Stimulated activated CD8-positive, alpha-beta memory T cell treated with anti-CD3 and anti-CD28 coated beads, Interleukin-4, amount 100 ng/mL, for 24 hours (primary cell): ENCODE measurements at places on chromosomes 16 and 17.

DNA sequence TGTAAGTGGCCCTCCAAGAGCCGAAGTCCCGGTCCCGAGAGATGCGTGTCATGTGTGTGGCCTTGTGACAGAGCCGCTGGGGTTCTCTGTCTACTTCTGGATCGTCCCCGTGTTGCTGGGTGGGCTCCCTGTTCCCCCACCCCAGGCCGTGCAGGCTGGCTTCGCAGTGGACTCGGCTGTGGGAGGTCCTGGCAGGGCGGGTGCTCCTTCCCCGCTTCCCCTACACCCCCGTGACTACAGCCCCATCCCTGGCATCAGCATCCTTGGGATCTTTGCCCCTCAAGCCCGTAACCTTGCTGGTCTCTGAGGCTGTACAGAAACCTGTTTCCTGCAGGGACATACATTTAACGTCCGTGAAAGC, 136.3 kb downstream of the BANP start:
- no peak for DNase-seq

DNA sequence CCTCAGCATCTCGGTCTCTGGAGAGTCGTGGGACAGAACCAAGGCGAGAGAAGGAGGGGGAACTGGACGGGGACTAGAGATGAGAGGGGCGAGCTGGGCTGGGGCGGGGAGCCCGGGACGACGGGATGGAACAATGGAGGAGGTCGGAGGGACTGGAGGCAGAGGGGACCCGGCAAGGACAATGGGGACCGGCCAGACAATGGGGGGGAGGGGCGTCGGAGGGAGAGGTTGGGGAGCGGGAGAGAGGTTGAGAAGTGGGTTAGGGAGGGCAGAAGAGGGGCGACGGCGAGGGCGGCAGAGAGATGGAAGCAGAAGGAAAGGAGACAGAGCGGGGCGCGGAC, 719 bp downstream of the NGFR start:
- no peak for DNase-seq

DNA sequence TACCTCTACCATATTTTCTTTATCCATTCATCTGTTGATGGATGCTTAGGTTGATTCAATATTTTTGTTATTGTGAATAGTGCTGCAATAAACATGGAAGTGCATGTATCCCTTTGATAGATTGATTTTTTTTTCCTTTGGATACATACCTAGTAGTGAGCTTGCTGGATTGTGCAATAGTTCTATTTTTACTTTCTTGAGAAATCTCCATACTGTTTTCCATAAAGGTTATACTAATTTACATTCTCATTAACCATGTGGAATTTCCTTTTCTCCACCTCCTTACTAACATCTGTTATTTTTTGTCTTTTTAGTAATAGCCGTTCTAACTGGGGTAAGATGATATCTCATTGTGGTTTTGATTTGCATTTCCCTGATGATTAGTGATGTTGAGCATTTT, 124.6 kb upstream of the TOX3 start:
- DNase-seq, result no peak

DNA sequence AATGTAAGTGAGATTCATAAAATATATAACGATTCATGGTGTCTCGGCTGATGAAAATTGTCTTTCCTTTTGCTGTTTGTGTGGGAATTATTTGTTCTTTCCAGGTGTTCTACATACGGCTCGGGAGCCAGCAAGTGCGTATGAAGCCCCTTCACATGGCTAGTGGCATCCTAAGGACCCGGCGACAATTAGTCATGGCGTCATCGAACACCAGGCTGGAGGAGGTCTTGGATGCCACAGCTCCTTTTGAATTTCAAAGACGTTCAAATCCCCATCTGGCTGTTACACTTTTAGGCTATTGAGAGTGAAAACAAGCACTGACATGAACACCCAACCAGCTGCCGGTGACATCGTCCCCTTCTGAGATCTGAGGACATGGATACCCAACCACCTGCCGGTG, 397.7 kb upstream of the TNRC6C start:
- no peak for DNase-seq

GRCh38 chr16:83624429-83625120, 183.2 kb upstream of the HSBP1 start:
- no peak for DNase-seq

- peak; percentile 36 for DNase-seq
Measured at GRCh38 chr16:89422527-89422904, 67.8 kb downstream of the ANKRD11 start.

- no peak for DNase-seq
Measured at GRCh38 chr16:72182976-72183375, 11.0 kb upstream of the PMFBP1 start.

DNA sequence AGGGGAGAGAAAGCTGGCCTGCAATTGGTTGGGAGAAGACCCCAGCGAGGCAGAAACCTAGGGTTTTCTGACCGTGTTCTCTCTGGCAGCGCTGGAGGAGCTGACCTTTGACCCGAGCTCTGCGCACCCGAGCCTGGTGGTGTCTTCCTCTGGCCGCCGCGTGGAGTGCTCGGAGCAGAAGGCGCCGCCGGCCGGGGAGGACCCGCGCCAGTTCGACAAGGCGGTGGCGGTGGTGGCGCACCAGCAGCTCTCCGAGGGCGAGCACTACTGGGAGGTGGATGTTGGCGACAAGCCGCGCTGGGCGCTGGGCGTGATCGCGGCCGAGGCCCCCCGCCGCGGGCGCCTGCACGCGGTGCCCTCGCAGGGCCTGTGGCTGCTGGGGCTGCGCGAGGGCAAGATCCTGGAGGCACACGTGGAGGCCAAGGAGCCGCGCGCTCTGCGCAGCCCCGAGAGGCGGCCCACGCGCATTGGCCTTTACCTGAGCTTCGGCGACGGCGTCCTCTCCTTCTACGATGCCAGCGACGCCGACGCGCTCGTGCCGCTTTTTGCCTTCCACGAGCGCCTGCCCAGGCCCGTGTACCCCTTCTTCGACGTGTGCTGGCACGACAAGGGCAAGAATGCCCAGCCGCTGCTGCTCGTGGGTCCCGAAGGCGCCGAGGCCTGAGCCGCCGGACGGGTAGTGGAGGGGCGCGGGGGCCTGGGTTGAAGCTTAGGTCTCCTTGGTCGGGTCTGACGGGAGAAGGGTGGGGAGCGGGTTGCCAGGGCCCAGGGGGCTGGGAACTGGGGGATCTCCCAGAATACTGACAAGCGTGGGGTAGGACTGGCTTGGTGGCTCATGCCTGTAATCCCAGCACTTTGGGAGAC, 7.4 kb upstream of the PYDC1 start:
- DNase-seq, result no peak

- DNase-seq, result no peak
Measured at GRCh38 chr16:721765-722540, 1.0 kb downstream of the ANTKMT start.

- DNase-seq, result no peak
Measured at GRCh38 chr17:76805319-76805718, 62.9 kb upstream of the MGAT5B start.

GRCh38 chr16:83615141-83615952, 192.4 kb upstream of the HSBP1 start:
- DNase-seq, result no peak

GRCh38 chr16:57535680-57536305, 578 bp downstream of the CCDC102A start:
- peak; percentile 93 for DNase-seq

DNA sequence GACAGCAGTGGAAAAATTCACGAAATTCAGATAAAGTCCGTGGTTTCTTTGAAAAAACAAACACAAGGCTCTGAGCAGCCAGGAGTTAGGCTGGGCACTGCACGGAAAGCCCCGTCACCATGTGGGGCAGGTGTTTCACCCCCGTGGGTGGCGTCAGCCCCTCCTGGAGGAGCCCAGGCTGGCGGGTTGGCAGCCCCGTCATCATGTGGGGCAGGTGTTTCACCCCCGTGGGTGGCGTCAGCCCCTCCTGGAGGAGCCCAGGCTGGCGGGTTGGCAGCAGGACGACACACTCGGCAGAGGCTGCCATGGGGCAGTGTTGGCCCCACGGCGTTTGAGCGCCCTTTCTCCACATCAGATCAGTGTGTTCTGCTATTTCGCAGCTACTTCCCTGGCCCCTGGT, 38.1 kb downstream of the ACSF3 start:
- no peak for DNase-seq

GRCh38 chr17:4766201-4766600, 5.5 kb upstream of the TM4SF5 start:
- DNase-seq, result no peak

DNA sequence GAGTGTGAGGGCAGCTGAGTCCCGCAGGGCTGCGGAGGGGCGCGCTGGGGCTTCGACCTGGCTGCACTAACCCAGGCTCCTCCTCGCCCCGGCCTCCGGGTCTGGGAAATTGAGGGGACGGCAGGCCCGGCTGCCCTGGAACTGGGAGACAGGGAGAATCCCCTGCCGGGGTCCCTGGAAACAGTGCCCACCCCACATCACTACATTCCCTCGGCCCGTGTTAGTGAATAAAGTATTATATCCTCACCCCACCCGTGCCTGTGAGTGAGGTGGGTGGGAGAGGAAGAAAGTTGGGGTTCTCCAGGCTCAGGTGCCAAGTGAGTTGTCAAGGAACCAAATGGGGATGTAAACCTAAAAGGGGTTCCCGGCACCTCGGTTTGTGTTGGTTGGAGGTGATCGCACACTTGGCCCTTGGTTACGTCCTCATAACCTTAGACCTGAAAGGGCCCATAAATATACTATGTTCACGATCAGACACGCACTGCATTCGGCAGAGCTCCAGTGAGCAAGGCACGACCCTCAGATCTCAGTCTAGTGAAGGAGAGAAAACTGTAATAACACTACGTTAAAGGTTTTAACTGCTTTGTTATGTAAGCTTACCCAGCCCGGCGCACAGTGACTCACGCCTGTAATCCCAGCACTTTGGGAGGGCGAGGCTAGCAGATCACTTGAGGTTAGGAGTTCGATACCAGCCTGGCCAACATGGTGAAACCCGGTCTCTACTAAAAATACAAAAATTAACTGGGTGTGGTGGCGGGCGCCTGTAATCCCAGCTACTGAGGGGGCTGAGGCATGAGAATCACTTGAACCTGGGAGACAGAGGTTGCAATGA, 11.2 kb downstream of the ZNF771 start:
- no peak for DNase-seq
